ENCODE measurements at places on chromosomes 6 and 20. TPM values are rescaled to one million over a fixed set of nuclear protein-coding genes. Genes with fewer than 3 reads are reported as not detected.

The PGC gene
- total RNA-seq = not detected

DNA sequence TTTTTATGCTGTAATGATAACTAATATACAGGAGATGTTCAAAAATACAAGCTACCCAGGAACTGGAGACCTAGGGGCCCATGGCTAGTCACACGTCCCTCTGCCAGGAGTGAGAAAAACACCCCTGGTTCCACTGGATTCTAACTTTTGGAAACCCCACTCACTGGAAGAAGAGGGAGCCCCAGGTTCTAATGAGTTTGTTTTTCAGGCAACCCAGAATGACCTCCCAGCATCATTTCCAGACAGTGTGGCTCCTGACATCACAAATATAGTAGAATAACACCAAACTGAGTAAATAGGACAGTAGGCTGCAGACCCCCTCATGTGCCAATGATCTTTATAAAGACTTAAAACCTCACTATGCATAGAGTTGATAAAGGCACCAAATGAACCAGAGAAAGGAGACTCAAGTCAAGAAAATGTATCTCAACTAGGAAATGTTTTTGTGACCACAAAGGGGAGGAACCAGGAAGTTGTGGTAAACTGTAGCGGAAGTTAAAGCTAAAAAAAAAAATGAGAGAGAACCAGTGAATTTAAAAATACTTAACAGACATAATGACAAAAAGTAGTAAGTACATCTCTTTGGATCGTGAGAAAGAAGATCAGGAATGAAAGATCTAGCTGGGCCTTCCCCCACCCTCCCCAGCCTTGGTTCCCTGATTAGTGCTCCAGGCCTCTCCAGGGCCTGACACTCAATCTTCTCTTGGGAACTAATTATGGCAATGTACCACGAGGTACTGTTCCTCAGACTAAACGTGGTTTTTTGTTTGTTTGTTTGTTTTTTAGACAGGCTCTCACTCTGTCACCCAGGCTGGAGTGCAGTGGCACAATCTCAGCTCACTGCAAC lies 19.8 kb downstream of the HLA-E start:
- no peak for DNase-seq

DNA sequence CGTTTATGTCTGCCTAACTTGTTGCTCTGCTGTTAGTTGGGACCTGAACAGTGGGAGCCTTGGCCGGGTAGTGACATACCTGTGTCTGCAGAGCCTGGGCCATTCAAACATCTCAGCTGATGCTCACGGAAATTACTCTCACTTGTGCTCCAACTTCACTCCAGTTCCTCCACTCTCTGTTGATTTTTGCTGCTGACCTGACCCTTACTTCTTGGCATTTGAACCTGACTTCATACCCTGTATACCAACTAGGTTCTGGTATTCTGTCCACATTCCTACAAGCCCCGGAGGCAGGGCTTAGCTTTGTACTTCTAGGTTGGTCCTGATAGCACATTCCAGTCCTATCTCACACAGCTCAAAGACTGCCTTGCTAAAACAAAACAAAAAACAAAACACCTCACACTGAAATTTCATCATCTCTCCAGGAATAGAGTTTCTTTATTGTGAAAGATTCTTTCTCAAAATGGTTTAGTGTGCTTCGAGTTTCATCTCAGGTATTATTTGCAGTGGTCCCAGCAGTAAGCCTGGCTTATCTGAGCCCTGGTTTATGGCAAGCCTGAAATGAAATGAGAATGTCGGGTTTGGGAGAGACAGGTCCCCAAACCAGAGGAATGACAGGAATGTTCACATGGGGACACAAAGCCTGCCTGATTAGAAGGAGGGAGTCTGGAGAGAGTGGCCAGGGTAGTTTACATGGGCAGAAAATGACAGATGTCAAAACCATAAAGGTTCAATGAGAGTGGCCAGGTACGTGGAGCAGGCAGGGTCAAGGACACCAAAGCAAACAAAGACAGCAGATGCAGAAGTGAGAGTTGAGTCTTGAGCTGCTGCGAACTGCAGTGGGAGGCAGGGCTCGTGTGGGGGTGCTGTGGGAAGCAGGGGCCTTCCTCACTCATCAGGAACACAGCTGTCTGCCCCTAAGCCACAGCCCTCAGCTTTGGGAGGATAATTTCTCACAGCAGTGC lies 174.2 kb upstream of the HDAC2 start:
- no peak for DNase-seq

DNA sequence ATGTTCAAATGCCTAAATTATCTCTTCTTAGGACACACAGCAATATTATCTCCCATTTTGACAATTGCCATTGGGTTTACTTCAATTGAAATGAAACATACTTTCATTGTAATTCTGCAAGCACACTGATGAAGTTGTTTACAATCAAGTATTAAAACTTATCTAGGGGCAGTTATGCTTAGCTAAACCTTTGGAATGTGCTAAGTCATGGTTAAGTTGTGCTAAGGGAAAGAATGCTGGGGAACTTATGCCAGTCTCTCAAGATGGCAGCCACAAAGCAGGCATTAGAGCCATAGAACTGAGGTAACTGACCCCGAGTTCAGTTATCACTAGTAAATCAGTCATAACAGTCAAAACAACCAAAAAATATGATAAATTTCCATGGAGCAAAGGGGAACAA lies 59.1 kb upstream of the NT5E start:
- DNase-seq = no peak
